ENCODE measurements at places on chromosomes 3 and 15.

GRCh38 chr15:31467361-31467760, 140.7 kb downstream of the KLF13 start:
- DNase-seq = no peak

DNA sequence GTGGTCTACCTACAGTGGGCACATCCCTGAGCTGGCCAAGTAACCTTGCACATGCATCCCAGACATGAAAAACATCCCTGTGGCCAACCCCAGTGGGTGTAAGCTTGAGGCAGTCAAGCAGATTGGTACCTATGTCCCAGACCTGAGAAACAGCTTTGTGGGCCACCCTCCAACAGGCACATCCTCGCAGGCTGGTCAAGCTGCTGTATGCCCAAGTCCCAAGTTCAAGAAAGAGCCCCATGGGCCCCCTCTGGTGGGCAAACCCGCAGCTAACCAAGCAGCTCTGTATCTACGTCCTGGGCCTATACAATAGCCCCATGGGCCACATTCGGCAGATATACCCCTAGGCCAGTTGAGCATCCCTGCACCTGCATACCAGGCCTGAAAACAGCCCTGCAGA, 186.3 kb upstream of the GPR149 start:
- DNase-seq = no peak

GRCh38 chr15:81088470-81089013, 45.5 kb upstream of the CFAP161 start:
- no peak for DNase-seq

DNA sequence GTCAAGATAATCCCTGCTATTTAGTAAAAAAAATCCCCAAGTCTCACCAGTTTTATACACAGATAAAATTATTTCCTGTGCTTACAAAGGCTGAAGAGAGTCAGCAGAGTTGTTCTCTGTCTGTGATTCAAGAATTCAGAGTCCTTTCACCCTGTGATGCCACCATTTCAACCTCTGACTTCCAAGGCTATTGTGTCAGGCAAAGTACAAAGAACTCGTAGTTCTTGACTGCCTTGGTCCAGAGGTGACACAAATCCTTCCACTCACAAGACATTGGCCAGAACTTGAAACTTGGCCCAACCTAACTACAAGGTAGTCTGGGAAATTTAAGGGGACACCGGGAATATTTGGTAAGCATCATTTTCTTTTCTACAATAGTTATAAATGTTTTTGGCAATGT, 34.9 kb upstream of the CMC1 start:
- no peak for DNase-seq

GRCh38 chr3:158802409-158803268, 785 bp downstream of the MFSD1 start:
- DNase-seq = no peak

GRCh38 chr3:112681822-112682325, 40.9 kb upstream of the CCDC80 start:
- no peak for DNase-seq

GRCh38 chr3:124800511-124801258, 70.4 kb downstream of the UMPS start:
- DNase-seq = no peak

DNA sequence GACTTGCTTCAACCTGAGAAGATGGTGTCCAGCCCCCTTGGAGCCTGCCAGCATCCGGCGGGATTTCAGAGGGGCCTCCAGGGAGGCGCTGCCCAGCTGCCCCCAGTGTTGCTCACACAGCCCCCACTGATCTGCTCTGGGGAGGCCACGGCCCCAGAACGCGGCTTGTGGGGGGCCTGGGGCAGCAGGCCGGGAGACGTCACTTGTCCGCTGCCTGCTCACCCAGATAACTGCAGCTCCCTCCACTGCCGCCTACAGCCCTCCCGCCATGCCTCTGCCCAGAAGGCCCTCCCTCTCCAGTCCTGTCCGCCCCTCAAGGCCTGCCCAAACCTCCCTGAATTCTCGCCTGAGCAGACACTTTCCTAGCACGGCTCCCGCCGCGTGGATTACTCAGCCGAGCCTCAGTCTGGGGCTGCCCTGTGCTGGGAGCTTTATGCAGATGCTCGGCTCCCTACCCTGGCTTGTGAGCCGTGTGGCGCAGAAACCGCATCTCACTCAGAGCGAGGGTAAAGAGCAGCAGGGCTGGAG, 17.2 kb upstream of the ADIPOQ start:
- DNase-seq = peak; percentile 34
